Activated CD4-positive, alpha-beta T cell treated with anti-CD3 and anti-CD28 coated beads, Interleukin-10, Interleukin-2, amounts not matched to agents 100 ng/mL and 50 ng/mL, durations not matched to agents 16 hours and 8 hours (primary cell): ENCODE measurements at places on chromosomes 11 and 22.
A peak's percentile ranks its signal among the peaks of the same experiment; 100 is the strongest.

DNA sequence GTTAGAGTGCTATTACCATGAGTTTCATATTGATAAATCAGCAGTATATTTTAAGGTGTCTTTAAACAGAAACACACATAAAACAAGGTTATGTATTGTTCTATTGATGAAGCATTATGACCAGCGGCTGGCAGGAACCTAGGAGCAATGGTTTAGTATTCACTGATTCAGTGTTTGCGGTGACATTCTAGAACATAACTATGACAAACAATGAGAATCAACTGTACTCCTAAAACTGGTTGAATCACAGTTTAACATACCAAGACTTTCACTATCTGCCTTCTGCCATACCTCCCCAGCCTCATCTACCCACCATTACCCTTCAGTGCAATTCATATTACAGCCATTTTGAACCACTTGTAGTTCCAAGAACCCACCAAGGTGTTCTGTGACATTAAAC, 8.8 kb downstream of the HOATZ start:
- no peak for DNase-seq

DNA sequence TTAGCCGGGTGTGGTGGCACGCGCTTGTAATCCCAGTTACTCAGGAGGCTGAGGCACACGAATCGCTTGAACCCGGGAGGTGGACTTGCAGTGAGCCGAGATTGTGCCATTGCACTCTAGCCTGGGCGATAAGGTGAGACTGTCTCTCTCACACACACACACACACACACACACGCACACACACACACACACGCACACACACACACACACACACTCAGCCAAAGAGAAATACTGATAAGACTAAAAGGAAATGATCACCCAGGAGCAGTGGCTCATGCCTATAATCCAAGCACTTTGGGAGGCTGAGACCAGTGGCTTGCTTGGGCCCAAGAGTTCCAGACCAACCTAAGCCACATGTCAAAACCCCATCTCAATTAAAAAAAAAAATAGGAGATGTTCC, 20.8 kb downstream of the HSPA8 start:
- DNase-seq, result no peak

- DNase-seq, result no peak
These were observed 46.5 kb downstream of the NFAM1 start for GRCh38 chr22:42385696-42386095.

GRCh38 chr22:35642305-35642741, 5.9 kb upstream of the APOL6 start:
- DNase-seq, result no peak

GRCh38 chr11:121466063-121466794, 13.5 kb upstream of the SORL1-AS1 start:
- DNase-seq, result peak; percentile 61

- DNase-seq, result no peak
These were observed 109.3 kb downstream of the NECTIN1 start for GRCh38 chr11:119619665-119620064.

DNA sequence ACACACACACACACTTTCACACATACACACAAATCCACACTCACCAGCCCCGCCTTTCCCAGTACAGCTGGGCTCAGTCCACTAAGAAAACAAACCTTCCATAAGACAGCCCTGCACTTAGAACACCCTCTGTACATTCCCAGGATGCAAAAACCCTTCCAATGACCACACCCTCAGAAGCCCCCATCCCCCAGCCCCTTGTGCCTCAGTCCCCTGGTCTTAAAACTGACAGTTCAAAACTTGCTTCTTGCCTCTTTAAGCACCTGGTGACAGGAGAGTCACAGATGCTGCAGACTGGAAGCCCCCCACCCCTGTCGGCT, 23.0 kb downstream of the APLNR start:
- no peak for DNase-seq

GRCh38 chr22:28297504-28297903, 378.4 kb upstream of the PITPNB start:
- peak; percentile 21 for DNase-seq

- DNase-seq, result peak; percentile 81
These were observed 1.4 kb downstream of the XBP1 start for GRCh38 chr22:28798810-28799605.

GRCh38 chr11:119015054-119015611, 3.0 kb downstream of the RPS25 start:
- no peak for DNase-seq

GRCh38 chr11:70577258-70577603, 178.9 kb downstream of the CTTN start:
- DNase-seq, result no peak
